Left lung (tissue), 14 donors: ENCODE measurements at places on chromosomes 4 and X. TPM values are rescaled to one million over a fixed set of nuclear protein-coding genes. Genes with fewer than 3 reads are reported as not detected.

RTL9 gene
- 0.34 TPM for polyA plus RNA-seq

FAT1 gene
- polyA plus RNA-seq = 278 TPM

KCNE5 gene
- polyA plus RNA-seq = 4.2 TPM

COPS4 gene
- 66.5 TPM for polyA plus RNA-seq

MAGEA1 gene
- not detected for polyA plus RNA-seq

ARFIP1 gene
- 44.5 TPM for polyA plus RNA-seq

CLDN2 gene
- 62.4 TPM for polyA plus RNA-seq

LIAS gene
- polyA plus RNA-seq = 26.8 TPM

MBNL3 gene
- polyA plus RNA-seq = 22.0 TPM

FAM120C gene
- polyA plus RNA-seq = 11.4 TPM

SERPINA7 gene
- polyA plus RNA-seq = not detected

GRCh38 chr4:77701121-77701520, 95.5 kb downstream of the CXCL13 start:
- DNase-seq = no peak

DNA sequence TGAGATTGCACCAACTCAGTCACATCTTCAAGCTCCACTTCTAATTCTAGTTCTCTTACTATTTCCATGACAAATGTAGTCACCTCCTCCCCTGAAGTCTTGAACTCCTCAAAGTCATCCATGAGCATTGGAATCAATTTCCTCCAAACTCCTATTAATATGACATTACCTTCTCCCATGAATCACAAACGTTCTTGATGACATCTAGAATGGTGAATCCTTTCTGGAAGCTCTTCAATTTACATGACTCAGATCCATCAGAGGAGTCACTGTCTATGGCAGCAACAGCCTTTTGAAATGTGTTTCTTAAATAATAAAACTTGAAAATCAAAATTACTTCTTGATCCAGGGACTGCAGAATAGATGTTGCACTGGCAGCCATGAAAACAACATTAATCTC, 34.5 kb downstream of the GALNTL6 start:
- DNase-seq = no peak

GRCh38 chr4:127997534-127998388, 32.6 kb downstream of the ABHD18 start:
- DNase-seq = no peak

- DNase-seq = peak; percentile 46
Measured at GRCh38 chrX:118823263-118824172, at the start of gene ZCCHC12. TSS of gene ZCCHC12 (plus strand) at chrX:118823824. CDS start at chrX:118825245, 1,421 bp downstream.

- DNase-seq = no peak
Measured at GRCh38 chr4:78496021-78496643, 55.4 kb upstream of the ANXA3 start.

DNA sequence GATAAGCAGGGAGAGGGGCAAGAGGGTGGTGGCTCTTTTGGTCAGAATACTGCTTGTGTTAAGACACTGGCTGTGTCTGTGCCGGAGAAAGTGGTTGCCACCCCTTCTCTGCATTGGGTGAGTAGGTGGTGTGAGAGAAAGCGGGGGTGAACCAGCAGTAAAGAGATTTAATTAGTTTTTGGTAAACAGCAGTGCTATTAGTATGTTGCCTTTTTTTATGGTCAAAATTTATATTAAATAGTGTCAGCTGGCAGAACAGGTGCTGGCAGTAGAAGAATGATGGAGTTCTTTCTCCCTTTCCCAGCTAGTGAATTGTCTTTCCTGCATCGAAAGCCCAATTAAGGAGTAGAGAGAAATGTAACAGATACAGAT, 181.6 kb downstream of the LARP7 start:
- DNase-seq = no peak

DNA sequence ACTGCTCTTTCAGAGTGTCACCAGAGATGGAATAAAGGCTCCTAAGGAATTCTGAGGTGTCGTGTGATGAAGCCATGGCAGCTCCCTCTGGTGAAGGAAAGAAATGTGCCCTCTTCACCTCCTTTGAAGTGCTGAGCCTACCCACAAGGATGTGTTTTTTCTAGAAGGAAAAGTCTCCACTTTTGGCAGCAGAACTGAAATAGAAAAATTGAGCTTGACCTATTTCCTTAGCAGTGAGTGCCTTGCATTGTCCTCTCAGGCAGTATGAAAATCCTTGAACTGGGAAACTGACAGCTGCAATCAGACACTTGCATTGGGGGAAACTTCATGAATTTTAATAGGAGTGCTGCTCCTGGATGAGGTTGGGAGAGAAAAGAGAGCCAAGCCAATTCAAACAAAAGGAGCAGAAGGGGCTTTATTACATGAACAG, 95.2 kb downstream of the DCLK2 start:
- no peak for DNase-seq

GRCh38 chr4:110231869-110232268, 33.5 kb upstream of the ELOVL6 start:
- DNase-seq = no peak

DNA sequence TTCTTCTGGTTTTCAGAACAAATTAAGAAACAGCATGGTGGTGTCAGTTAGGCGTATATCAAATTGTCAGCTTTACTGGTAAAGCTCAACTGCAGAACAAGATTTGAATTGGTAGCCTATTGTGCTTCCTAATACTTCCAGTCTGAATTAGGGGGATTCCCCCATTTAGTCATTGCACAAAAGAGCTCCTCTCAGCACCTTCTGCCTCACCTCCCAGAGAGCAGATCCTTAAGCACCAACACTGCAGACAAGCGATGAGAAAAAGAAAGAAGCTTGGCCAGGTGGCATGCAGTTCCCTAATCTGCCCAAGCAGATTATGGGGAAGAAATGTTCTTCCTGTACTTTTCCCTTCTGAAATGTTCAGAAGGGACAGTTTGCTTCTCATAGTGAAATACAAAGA, 9.2 kb downstream of the MAP9 start:
- DNase-seq = no peak

- peak; percentile 8 for DNase-seq
Measured at GRCh38 chr4:127463883-127464282, 168.9 kb upstream of the INTU start.

GRCh38 chrX:123324625-123325024, 140.5 kb downstream of the GRIA3 start:
- DNase-seq = no peak

- DNase-seq = no peak
Measured at GRCh38 chrX:97026406-97026805, 142.7 kb downstream of the RPA4 start.

- peak; percentile 47 for DNase-seq
Measured at GRCh38 chr4:139873111-139873860, 207.7 kb downstream of the MGST2 start.

DNA sequence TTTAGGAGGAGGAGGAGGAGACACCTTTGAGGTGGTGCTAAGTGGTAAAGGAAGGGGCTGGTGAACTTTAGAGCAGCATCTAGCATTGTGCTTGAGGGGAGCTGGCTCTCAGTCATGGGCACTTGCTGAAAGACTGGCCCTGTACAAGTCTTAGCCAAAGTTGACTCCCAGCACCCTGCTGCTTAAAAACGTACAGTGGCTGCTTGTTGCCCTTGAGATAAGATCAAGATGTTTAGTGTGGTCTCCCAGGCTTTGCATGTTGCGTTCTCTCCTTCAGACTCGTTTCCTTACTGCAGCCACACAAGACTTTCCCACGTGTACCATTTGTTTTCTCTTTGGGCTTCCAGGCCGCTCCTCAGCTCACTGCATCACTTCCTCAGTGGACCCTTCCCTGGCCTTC, 1.8 kb downstream of the MED28 start:
- no peak for DNase-seq

DNA sequence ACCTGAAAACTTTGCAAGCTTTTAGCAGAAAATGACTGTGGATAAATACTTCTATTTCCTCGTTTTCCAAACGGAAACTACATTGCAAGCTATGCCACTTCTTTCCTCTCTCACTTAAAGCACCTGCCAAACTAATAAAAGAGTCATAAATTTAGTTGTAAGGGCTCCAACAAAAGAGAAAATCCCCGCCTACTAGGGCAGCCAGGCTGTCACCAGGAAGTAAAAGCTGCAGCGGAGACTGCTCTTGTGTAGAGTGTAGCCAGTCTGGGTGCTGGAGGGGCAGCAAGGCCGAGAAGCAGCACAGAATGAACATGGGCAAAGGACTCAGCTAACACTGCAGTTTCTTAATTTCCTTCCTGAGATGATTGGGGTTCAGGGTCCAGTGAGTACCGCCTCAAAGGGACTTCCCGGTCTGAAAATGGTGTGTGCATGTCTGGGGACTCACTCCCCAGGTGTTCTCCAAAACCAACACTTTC, 89.3 kb upstream of the MAML3 start:
- DNase-seq = peak; percentile 40

GRCh38 chr4:150248181-150248580, 169.9 kb downstream of the DCLK2 start:
- DNase-seq = no peak

GRCh38 chr4:42391981-42392380, 5.3 kb upstream of the SHISA3 start:
- no peak for DNase-seq

- DNase-seq = no peak
Measured at GRCh38 chr4:41866799-41867677, 68.2 kb upstream of the TMEM33 start.

DNA sequence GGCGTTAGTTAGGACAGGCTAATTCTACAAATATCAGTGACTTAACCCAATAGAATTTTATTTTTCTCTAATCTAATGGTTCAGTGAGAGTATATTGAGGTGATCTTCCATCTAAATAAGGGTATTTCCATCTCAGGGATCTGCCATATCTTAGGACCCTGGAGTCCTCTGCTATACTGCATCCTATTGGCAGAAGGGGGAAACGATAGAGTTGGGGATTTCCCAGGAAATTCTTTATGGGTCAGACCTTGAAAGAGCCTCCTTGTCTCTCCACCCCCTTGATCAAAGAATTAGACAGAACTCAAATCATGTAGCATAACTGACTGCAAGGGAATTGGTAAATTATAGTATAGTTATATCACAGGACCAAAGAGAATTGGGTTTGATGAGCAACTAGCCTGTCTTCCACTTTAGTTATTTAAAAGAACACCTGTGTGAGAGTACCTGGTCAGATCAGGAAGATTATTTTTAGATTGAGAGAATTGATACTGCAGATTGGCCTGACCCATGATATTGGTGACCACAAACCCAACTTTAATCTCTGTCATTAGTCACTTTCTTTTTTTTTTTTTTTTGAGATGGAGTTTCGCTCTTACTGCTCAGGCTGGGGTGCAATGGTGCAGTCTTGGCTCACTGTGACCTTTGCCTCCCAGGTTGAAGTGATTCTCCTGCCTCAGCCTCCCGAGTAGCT, 25.6 kb downstream of the SMARCA5 start:
- DNase-seq = no peak

DNA sequence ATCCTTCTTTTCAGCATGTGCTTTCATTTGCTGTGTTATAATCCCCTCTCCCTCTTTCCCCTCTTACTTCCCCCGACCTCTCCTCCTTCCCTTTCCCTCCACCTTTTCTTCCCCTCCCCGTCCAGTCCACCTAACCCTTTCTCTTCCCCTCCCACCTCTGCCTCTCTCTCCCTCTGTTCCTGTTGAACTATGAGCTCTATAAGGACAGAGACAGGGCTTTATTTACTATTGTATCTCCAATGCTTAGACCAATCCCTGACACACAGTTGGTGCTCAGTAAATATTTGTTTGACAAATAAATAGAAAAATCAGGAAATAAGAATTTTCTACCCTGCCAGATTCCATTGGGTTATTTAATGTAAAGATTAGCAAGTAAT, 60.8 kb downstream of the EGF start:
- DNase-seq = no peak

DNA sequence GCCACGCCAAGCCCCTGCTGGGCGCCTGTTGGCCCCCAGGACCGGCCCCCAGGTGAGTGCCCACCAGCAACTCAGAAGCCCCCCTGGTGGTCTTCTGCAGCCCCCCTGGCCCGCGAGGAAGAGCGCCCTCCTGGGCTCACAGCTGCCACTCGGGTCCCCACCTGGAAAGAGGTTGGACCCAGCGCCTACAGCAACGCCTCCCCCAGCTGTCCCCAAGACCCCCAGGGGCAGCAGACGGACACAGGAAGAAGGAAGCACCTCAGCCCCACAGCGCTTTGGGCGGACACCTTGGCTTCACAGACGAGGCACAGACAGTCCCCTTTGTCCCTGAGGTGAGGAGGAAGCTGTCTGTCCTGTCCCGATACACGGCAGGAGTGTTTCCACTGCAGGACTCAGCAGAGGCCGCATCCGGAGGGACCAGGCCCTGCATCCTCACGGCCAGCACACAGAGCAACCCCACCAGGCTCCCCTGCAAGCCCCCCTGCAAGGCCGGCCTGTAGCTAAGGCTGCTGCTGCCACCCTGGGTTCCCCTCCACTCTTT, 115.6 kb upstream of the NKX1-1 start:
- no peak for DNase-seq

- no peak for DNase-seq
Measured at GRCh38 chrX:100652266-100652665, 8.3 kb downstream of the SRPX2 start.

- no peak for DNase-seq
Measured at GRCh38 chr4:159282329-159282728, 179.4 kb downstream of the RAPGEF2 start.

GRCh38 chr4:176065435-176066291, at the start of gene WDR17:
TSS of gene WDR17 (plus strand) at chr4:176065841. CDS start at chr4:176111581, 45,740 bp downstream.
- DNase-seq = peak; percentile 94

DNA sequence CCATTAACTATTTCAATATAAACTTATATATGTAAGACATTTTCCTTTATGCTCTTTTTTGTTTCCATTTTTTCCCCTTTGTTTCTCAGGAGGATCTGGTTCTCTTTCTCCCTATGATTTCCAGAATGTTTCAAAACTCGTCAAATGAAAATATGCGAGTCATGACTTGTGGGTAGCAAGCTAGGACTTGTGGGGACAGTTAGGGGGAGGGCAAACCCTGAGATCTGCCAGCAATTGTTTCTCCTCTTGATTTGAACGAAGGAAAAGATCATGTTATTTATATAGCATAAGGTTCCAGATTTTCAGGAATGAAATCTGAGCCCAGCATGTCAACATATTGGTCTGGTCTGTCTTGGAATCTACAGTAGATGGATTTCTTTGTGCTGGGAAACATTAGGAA, 28.9 kb upstream of the GPC4 start:
- DNase-seq = no peak

- no peak for DNase-seq
Measured at GRCh38 chr4:81455897-81456296, 15.8 kb downstream of the RASGEF1B start.

GRCh38 chr4:125112536-125112935, 202.2 kb upstream of the FAT4 start:
- no peak for DNase-seq

GRCh38 chrX:140866446-140866845, 135.9 kb upstream of the SPANXB1 start:
- DNase-seq = no peak

DNA sequence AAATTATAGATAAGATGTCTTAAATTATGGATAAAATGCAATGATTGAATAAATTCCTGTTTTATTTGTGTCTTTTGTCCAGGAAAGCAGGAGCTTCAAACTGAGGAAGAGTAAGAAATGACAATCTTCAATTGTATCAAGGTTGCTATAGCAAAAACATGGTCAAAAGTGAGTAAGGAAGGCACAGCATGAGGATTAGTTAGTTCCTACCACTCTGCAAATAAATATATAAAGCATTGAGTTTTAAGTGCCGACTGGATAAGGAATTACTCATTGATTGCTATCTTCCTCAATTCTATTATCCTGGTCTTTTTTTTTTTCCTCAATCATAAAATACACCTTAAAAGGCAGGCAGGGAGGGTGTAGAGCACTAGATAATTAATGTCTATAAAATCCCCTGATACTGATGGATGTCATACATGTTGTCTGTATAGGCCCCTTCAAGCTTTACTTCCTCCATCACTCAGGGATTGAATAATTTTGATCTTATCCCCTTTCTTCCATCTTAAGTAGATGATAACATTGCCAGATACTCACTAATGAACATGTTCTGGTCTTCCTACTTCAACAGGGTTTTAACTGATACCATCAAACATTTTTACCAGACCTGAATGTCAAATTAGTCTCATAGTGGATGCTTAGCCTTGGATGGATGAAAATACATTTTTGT, 86.6 kb downstream of the MID1 start:
- DNase-seq = no peak
